ENCODE measurements at places on chromosomes 5 and 9. TPM values are rescaled to one million over a fixed set of nuclear protein-coding genes. Genes with fewer than 3 reads are reported as not detected.

DNA sequence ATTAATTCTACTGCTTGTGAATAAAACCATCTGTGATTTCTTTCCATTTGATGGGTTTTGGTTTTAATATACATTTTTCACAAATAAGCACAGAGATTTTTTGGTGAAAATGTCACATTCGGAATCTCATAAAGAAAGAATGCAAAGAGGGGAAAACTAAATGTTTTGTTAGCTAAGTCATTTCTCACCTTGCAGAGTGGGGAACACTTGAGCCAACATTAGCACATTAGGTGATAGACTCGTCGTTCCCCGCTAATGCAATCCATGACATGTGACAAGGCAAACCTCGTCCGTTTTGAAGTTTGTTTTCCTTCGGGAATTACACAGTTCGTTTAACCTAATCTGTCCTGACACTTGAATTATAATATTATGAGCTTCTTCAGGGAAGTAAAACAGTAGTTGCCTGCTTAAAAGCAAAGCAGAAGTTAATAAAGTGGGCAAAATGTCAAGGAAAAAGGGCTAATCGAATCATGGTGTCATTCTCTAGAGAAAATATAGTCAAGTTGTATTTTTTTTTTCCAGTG lies 95.8 kb upstream of the LMX1B start:
- no peak for DNase-seq

- DNase-seq, result no peak
Observed at GRCh38 chr9:77743386-77743785, 95.3 kb upstream of the GNA14 start.

GRCh38 chr5:90483206-90483605 lies 8.5 kb downstream of the POLR3G start:
- DNase-seq, result no peak

Gene SNAPC4
- 9.4 TPM for total RNA-seq
